Amygdala (tissue), 56 donors: ENCODE measurements at places on chromosomes 7 and 10.

DNA sequence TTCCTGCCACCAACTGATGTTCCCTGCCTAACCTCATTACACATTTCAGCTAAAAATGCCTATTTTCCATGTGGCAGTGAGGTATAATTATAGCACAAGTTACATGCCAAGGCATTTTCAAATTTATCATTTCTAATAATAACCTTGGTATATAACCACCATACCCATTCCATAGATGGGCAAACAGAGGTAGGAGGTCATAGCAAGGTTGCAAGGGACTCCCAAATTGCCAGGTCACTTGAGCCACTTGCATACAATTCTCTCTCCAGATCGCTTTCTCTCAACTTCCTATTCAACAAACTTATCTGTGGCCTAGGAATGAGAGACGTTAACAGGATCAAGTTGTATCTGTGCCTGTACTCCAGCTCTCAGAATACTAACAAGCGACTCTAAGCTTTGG, 108.3 kb downstream of the ATXN7L1 start:
- no peak for DNase-seq

- no peak for DNase-seq
These were observed 97.3 kb upstream of the IKZF1 start for GRCh38 chr7:50207251-50207564.

DNA sequence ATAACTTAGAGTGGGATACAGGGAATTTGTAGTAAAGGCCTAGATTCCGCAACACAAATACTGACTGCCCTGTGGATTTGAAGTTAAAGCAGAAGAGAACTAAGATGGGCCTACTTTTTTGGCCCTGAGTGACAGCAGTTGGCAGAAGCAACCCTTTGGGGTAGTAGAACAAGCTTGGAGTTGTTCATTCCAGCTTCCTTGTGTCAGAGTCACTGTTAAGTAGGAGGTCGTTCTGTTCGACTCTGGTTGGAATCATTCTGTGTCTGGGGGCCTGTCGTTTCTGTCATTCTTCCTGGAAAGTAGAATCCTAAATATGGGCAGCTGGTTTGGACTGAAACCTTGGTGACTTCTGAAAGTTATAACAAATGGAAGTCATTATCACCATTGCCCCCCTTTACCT, 865.9 kb downstream of the LRMDA start:
- no peak for DNase-seq

DNA sequence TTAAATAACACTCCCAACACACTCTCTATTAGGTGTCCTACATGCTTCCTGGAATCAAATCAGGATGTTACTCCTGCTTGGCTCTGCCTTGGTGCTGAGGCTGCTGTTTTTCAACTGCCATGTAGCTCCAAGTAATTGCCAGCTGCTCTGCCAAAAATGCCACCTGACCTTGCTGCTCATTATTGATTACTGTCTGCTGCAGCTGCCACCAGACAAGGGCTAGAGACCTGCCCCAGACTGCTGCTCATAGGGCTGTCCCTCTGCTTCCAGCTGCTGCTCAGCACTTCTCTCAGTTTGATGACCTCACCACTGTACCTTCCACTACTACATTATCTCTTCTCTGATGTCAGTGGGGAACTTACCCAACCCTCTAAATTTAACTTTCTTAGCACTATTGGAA, 102.5 kb downstream of the PCLO start:
- no peak for DNase-seq

- DNase-seq, result no peak
These were observed 1.5 kb upstream of the ZNF438 start for GRCh38 chr10:31033147-31033546.

DNA sequence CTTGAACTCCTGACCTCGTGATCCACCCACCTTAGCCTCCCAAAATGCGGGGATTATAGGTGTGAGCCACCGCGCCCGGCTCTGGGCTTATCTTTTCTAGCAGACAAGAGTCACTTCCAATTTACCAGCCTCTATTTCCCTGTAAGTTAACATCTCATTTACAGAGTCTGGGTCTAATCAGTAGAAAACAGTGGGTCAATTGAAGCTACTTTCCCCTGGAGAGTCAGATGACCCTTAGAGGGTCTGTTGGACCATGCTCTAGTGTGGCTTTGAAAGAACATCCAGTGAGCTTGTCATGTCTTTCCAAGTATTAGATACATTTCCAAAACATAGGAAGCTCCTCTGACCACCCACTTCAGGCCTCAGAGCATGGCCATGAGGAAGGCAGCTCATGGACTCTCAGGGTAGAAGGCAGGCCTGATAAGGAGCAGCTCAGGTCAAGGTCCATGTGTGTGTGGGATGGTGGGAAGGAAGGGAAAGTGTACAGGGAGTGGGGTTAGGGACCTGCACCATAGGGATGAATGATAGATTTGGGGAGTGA, 27.6 kb upstream of the RBM20 start:
- DNase-seq, result no peak

- no peak for DNase-seq
These were observed 189.8 kb upstream of the PRKCQ start for GRCh38 chr10:6769704-6770417.

DNA sequence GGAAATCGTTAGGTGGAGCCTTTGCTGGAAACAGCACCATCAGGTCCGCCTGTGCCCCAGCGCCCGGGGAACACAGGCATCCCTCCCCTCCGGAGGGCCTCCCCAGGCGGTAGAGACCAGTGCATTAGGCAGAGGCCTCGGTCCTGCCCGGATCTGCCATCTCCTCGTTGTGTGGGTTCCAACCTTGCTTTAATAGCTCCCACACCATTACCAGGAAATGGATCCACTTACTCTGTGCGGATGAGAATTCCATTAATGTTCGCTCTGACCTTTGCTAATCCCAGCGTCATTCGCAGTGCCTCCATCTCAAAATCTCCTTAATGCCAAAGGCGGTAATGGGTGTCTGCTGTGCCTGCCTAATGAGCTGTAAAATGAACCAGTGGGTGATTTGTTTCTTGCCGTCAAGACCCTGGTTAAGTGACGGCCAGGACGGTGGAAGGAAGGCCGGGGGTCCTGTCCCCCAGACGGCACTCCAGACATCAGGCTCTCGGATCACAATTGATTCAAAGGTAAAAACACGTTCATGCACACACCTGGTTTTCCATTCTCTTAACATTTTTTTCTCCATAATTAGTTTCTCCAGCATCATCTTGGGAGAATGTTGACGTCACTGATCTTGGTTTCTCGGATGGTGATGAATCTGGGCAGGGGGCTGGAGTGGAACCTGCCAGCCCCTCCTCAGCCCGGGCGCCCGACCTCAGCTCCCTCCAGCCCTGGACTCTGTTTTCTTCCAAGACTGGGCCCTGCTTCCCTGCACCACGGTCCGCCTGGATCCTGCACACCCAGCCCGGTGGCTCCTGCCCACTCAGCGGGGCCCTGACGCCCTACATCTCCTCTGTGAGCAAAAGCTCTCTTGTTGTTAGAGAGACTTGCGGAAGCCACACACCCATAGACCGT, 22.8 kb upstream of the FAM20C start:
- no peak for DNase-seq

DNA sequence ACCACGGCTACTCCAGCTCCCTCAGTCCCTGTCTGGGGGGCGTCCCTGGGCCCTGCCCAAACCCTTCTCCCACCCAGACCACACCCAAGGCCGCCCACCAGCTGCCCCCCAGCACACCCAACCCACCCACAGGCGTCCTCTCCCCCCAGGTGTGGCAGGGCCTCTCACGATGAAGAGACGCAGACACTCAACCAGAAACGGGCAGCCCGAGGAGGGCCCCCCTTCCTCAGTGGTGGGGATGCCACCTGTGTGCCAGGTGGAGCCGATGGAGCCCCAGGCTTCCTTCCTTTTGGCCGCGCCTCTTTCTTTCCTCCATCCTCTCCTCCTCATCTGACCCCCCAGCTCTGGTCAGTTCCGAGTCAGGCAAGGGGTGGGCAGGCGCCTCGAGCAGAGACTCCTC, 28.7 kb downstream of the ADGRA1 start:
- DNase-seq, result no peak

GRCh38 chr7:151891182-151891581, 14.3 kb upstream of the PRKAG2 start:
- no peak for DNase-seq

DNA sequence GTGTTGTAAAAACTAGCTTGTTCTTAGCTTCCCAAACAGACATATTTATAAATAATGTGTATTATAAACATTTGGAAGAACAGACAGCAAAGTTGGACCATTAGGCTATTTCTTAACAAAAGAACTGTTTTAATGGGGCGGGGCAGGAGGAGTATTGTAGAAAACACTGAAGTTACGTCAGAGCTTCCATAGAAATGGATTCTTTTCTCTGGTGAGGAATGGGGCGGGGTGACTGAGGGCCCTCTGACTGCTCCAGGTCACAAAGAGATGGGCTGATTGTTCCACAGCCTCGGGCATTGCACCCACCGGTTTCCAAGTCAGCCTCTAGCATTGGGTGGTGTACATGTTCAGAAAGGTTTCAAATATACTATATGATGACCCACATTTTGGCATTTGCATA, 36.8 kb upstream of the ADAM12 start:
- DNase-seq, result no peak

DNA sequence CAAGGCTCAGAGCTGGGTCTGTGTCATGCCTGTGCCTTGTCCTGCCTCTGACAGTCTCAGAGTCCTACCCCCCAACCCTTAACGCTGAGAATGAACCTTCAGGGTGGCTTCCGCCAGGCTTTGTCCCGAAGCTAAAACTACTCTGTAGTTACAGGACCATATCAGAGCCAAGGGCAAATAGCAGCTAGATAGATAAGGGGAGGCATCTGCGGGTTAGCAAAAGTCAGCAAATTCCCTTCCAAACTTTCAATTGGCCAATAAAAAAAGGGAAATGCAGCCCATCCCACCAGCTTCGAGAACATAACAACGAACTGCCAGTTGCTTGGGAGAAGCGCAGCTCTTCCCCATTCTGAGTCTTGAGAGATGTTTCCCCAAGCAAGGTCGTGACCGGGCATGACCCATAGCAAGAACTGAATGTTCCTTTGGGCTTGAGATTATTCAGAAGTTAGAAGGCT, 17.7 kb downstream of the CCL24 start:
- DNase-seq, result no peak

DNA sequence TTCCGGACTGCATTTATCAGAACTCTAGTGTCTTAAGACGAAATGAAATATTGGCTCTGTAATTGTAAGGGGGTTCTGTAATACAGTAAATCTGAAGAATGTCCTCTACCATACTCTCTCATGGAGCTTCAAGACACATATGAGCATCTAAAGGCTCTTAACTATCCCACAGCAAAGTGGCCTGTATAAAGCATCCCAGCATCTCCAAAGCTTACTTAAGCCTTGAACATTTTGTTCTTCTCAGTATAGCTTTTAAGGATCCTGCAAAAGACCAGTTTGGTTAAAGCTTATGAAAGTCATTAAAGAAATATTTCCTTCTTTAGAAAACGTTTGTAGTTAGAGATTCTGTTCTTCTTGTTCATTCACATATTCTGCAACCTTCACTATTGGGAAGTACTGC, 75.1 kb downstream of the HGF start:
- DNase-seq, result no peak

- DNase-seq, result no peak
These were observed 104.4 kb upstream of the ZNF92 start for GRCh38 chr7:65269150-65269856.

DNA sequence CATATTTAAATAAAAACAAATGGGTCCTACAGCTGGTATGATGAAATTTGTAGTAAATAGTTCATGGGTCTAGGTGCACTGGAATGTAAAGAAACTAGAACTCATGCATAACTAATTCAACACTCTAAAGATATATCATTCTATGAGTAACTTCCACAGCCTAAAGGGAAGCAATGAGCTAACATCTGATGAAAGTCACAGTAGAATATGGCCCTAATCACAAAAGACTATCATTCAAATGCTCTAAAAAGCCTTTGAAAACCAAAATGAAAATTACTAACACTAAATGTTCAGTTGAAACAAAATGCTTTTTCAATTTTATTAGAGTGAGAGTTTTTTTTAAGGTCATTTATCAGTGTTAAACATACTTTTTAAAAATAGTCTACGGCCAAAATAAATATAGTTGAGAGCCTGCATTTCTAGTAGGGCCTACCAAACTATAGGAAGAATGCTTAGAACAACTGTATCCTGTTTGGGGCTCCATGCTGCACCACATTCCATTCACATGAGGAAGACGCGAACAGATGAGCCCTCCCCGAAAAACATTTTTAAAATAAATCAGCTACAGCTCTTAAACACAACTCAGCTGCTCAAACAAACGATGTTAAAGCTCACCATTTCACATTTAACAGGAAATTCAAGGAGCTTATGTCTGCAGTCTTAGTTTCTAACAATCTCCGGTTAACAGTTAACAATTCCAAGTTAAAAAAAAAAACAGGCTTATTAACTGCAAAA, 134.5 kb downstream of the NRBF2 start:
- no peak for DNase-seq

GRCh38 chr10:89915021-89915420, 213.6 kb downstream of the KIF20B start:
- DNase-seq, result no peak

- DNase-seq, result no peak
These were observed 15.1 kb downstream of the RNF216 start for GRCh38 chr7:5766321-5766761.

GRCh38 chr7:56287429-56288138, 171.4 kb upstream of the NUPR2 start:
- no peak for DNase-seq

GRCh38 chr7:20199015-20199737, 18.0 kb downstream of the MACC1 start:
- DNase-seq, result no peak
